Urinary bladder (tissue), 4 donors: ENCODE measurements at places on chromosomes 12 and 14. TPM values are rescaled to one million over a fixed set of nuclear protein-coding genes. Genes with fewer than 3 reads are reported as not detected.

TAS2R14 gene
- polyA plus RNA-seq: 1.2 TPM

CCDC177 gene
- polyA plus RNA-seq: not detected

EXOC3L4 gene
- 3.2 TPM for polyA plus RNA-seq

SOS2 gene
- polyA plus RNA-seq: 17.5 TPM

GPR132 gene
- 1.3 TPM for polyA plus RNA-seq
